ENCODE measurements at places on chromosomes 13 and 19.

DNA sequence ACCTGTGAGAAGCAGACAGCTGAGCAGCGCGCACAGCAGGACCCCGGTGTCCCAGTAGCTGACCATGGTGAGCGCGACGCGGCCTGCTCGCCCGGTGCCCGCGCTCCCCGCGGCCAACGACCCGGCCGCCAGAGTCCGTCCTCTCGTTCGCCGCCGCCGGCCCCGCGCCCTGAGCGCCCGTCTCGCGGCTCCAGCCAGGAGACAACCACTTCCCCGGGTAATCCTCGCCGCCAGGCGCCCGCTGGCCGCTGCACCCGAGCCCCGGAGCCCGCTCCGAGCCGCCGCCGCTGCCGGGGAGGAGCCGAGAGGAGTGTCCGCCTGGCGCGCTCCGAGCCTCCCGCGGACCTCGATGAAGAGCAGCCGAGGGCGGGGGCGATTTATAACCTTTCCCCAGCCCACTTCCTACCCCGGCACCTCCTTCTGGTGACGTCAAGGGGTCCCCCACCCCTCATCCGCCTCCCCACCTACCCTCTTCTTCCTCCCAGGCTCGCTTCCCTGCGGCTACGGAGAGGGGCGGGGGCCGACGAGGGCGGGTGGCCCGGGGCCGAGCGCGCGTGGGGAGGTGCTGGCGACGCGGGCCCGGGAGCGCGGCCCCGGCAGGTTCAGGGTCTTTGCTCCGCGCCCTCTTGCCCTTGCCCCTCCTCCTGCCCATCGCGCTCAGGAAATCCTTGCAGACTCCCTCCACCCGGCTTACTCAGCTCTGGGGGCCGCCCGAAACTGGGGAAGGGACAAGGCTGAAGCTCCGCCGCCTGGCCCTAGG is at the start of gene FLT1:
FLT1 (minus strand) TSS at position 351 of the 760 bp plus-strand sequence; CDS start at position 66, 285 bp downstream.
- DNase-seq, result no peak

- no peak for DNase-seq
Measured at GRCh38 chr13:97566907-97567306, 132.9 kb downstream of the RAP2A start.

GRCh38 chr13:28401303-28402056 is 93.4 kb downstream of the FLT1 start:
- DNase-seq, result no peak

GRCh38 chr19:3207461-3208242 is 16.8 kb upstream of the CELF5 start:
- no peak for DNase-seq

- peak; percentile 6 for DNase-seq
Measured at GRCh38 chr19:51094696-51095279, 12.1 kb upstream of the KLK14 start.

- DNase-seq, result no peak
Measured at GRCh38 chr13:78398743-78399410, 204.5 kb downstream of the POU4F1 start.

DNA sequence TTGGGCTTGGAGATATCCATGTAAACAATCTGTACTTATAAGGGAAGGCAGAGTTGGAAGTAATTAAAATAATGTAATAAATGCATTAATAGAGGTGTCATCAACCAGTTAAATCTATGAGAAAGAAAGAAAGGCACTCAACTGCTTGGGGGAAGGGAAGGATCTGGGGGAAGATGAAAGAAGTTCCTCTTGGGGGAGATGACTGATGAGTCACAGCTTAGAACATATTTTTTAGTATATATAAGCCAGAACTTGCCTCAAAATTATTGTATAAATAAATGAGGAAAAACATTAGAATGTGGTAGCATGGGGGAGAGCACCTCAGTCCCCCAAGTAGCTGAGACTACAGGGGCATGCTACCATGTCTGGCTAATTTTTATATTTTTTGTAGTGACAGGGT is 205.8 kb downstream of the GGACT start:
- DNase-seq, result no peak

DNA sequence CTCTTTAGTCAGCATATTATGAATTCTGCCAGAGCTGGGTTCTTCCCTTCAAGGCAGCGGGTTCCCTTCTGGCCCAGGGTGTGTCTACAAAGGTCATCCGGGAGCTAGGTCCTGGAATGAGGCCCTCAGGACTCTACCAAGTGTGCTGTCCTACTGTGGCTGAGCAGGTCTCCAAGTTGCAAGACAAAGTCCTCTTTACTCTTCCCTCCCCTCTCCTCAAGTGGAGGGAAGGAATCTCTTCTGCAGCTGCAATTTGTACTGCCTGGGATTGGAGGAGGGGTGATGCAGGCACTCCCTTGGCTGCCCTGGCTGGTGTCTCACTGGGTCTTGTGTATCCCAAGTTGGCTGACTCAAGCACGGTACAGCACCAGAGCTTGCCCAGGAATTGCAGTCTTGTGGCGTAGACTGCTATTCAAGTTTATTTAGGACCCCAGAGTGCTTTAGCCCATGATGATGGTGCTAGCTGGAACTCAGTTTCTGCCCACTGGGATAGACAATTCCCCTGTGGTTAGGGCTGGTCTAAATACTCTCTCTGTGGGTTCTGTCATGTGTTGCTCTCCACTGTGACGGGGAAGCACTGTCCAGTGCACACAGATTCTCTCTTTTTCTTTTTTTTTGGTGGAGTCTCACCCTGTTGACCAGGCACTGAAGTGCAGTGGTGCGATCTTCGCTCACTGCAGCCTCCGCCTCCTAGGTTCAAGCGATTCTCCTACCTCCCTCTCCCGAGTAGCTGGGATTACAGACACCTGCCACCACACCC is 28.5 kb downstream of the RFC3 start:
- no peak for DNase-seq

GRCh38 chr19:33110137-33110910 is 21.6 kb upstream of the WDR88 start:
- no peak for DNase-seq

DNA sequence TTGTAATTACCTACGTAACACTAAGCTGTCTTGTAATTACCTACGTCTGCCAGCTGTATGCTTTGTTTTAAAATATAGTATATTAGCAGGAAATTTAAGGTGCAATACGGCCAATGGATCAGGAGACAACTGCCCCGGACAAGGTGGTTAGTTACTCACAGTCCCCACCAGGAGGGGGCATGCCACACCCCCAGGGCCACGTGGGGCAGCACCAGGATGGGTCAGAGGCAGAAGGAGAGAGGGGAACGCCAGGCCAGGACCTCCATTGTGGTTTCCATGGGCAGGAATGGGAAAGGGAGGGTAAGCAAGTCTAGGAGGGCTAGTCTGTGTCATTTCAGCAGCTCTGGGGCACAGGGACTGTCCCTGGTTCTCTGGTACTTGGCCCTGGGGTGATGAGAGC is 140.1 kb downstream of the URI1 start:
- no peak for DNase-seq

GRCh38 chr13:28490061-28490460 is 4.9 kb downstream of the FLT1 start:
- no peak for DNase-seq

- DNase-seq, result no peak
Measured at GRCh38 chr19:11626252-11626651, 29.0 kb downstream of the ZNF627 start.

DNA sequence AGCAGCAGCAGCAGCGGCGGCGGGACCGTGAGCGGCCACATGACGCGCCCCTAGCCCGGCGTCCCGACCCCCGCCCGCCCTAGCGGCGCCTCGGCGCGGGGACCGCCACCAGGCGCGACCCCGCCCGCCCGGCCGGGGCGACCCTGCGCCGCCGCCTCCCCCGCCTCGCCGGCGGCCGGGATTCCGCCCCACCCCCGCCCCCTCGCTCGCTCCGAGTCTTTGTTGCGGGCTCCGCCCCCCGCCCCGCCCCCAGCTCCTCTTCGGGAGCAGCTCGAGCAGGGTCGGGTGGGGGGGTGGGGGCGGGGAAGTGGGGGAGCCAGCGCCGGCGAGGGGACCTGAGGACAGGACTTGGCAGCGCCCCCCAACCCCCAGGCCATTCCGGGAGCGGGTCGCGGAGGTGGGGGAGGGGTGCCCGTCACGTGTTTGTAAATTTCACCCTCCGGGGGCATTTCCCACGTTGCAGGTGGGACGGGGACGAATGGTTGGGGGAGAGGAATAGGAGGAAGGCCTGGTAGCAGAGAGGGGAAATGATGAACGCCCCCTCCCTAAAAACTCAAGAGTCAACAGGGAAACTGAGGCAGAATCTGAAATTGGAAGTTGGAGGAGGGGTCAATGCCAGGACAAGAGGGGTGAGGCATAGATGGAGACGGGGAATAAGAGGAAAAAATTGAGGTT is at the start of gene OLFM2:
OLFM2 (minus strand) TSS at position 190 of the 675 bp plus-strand sequence; CDS start at position 41, 149 bp downstream.
- DNase-seq, result no peak

DNA sequence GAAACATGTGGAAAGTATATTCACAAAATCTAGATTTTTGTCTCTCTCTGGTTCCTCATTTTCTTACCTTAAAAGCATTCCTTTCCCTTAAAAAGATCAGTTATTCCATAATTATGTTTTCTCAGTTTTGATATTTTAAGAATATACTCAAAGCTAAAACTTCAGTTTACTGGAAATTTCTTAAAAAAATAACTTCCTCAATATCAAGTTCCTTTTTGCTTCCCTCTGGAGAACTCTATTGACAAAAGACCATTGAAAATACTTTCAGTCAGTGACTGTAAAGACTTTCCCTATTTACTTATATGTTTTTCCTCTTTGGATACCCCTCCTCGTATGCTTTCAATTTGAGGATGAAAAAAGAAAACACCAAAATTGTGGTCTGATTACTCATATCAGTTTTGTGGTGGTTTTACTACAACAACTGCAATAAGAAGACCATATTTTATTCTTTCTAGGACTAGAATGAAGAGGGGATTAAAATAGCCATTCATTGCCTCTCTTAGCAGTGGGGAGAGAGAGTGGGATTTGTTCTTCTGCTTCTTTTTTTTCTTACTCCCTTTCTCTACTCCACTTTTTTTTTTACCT is 113.2 kb downstream of the ESD start:
- DNase-seq, result no peak

DNA sequence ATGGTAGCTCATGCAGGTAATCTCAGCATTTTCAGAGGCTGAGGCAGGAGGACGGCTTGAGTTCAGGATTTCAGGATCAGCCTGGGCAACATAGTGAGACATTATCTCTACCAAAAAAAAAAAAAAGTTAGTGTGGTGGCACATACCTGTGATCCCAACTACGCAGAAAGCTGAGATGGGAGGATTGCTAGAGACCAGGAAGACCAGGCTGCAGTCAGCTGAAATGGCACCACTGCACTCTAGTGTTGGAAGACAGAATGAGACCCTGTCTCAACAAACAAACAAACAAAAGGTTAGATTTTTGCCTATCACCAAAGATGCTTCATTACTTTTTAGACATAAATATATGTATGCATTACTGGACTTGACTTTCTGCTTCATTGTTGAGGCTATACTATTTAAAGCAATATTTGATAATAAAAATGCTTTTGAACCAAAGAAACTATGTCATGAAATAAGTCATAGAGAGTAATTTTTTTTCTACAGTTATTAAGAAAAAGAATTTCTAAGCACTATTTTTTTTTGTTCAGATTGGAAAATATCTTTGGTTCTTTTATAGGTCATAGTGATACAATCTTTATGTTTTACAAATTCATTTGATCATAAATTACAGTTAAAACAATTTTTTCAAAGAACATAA is 1180.1 kb upstream of the ATXN8OS start:
- DNase-seq, result no peak

DNA sequence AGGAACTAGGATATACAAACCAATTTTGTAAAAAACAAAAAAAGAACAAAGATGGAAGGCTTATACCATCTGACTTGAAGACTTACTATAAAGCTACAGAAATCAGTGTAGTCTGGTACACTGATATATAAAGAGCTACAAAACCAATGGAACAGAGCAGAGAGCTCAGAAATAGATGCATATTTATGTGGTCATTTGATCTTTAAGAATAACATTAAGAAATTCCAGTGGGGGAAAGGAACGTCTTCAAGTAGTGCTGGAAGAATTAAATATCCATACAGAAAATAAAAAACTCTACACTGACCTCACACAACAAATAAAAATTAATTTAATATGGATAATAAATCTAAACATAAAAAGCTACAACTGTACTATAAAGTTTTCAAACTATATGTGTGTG is 317.0 kb downstream of the ENOX1 start:
- no peak for DNase-seq

DNA sequence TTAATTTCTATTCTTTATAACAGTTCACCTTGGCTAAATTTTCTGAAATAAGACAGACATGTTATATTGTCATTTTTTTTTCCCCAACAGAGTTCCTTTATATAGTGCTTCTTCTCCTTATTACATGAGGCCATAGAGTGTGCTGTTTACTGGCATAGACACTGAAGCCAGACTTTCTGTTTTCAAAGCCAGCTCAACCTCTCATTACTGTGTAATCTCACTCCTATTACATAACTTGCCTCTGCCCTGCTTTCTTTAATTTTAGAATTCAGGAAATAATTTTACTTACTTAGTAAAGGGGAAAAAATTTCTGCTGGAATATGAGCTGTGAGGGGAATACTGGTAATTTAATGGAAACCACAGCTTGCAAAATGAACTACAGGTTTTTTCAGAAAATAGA is 1380.4 kb downstream of the SLITRK1 start:
- DNase-seq, result no peak

DNA sequence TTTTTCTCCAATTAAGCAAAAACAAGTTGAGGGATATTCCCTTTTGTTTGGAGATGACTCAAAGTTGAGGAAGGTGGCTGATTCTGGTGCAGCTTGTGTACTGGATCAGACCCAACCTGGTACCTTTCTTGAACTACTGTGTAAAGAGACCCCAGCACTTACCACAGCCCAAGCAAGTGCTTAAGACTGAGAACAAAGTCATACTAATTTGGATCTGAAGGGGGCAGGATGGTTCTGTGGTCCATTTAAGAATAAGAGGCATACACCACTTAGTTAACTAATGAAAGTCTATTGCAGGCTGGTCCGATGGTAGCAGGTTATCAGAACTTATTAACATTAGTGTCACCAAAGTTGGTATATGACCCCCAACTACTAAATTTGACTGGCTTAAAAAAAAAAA is 6.3 kb downstream of the THSD1 start:
- DNase-seq, result no peak

DNA sequence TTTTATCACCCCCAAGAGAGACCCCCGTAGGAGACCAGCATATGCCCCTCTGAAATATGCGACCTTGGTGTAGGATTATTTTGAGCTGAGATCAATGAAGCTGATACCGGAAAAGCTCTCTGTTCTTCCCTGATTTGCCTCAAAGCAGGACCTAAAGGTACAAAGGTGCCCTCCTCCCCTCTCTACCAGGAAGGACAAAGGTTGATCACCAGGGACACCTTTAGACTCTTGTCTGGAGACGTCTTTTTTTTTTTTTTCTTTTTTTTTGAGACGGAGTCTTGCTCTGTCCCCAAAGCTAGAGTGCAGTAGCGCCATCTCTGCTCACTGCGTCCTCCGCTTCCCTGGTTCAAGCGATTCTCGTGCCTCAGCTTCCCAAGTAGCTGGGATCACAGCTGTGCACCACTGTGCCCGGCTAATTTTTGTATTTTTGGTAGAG is 792 bp upstream of the PEX11G start:
- DNase-seq, result no peak

Measured in NCI-H774 (cell line).